HS-5 (cell line): ENCODE measurements at places on chromosomes 1 and 21.

- no peak for DNase-seq
Observed at GRCh38 chr1:156471496-156472490, 28.8 kb downstream of the MEF2D start.

GRCh38 chr21:38228537-38228936 is 28.3 kb upstream of the KCNJ15 start:
- no peak for DNase-seq

- DNase-seq = no peak
Observed at GRCh38 chr1:98947071-98947470, 57.6 kb downstream of the PLPPR5 start.

DNA sequence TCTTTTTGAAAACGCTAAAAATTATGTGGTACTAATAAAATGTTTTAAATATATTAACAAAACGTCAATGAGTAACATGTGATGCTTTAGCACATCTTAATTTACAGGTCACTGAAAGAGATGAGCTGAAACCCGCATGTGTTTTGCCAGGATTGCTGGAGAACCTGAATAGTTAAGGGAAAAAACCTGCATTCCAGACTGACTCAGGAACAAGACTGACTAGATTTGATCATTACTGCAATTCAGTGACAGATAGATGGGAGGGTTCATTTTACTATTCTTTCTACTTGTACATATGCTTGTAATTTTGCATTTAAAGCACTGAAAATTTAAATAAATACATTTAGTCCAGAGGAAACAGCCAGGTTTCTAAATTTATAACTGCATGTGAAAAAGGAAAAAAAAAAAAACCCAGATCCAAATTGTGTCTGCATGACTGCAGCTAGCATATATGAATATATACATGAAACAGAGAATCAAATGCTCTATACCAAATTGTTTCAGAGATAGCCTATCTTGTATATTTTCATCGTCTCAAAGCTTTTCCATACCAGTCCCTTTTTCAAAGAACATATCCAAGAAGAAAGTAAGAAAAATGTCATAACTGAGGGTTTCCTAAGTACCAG is 71.7 kb downstream of the APP start:
- DNase-seq = no peak

DNA sequence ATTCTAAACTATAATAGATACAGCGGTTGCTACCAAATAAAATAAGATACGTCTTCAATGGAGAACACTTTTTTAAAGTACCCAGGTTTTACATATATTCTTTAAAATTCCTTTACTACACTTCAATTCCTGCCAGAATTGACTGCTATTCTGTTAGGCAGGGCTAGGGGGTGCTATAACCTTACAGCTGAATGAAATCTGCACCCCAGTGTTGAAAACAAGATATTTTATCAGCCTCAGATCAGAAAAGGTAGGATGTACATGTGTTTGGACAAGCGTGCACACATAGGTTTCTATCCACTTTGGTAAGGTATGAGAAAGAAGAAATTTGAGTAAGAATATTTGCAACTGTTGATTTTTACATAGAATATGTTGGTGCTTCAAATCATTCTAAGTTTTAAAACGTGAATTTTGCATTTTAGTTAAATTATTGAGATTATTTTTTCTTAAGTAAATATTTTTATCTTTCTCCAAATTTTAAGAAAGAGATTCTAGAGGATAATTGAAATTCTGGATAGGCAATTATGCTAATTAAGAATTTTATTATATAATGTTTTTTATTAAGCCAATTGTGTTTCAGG is 490.8 kb upstream of the ADGRL4 start:
- DNase-seq = peak; percentile 16

DNA sequence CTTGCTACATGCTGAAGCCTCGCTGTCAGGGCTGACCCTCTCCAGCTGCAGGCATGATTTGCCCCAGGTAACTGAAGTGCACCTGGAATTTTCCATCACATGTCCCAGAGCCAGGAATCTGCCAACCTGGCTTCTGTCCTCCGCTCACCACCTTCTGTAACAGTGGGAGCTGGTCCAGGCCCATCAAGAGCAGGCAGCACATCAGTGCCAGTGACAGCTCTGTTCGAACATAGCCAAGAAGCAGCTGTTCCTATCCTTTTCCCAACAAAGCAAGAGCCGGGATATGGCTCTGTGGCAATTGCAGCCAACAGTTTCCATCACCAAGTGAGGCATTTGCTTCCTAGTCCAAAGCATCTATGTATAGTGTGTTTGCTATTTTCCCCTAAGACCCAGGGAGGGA is 42.2 kb upstream of the KANK4 start:
- no peak for DNase-seq

GRCh38 chr1:207259391-207259790 is 62.1 kb upstream of the CD55 start:
- DNase-seq = no peak

DNA sequence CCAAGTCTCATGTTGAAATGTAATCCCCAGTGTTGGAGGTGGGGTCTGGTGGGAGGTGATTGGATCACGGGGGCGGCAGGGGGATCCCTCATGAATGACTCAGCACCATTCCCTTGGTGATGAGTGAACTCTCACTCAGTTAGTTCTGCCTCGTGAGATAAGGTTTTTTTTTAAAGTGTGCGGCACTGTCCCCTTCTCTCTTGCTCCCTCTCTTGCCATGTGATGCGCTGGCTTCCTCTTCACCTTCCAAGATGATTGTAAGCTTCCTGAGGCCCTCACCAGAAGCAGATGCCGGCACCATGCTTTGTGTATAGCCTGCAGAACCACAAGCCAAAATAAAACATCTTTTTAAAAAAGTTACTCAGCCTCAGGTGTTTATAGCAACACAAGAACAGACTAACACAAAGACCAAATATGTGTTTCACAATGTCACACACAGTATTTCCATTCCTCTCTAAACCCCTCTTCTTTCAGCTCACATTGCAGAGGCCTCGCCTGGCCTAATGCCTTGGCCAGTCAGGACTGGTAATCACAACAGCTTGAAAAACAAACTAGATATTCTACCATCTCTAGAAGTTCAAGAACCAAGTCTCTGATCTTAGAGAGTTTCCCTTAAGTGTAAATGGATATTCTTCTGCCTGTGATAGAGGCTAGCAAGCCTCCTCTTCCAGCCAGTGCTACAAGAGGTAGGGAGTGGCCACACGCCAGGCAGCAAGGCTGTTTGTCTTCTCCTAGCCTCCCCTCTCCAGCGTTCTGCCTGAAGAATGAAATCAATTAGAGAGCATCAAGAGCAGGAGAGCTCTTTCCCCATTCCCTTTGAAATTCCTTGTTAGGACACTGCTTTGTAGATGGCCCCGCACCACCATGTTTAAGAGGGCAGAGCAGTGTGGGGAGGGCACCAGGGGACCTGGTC is 19.6 kb upstream of the RAP1A start:
- DNase-seq = no peak

- no peak for DNase-seq
Observed at GRCh38 chr1:168687816-168688215, 41.2 kb downstream of the DPT start.

DNA sequence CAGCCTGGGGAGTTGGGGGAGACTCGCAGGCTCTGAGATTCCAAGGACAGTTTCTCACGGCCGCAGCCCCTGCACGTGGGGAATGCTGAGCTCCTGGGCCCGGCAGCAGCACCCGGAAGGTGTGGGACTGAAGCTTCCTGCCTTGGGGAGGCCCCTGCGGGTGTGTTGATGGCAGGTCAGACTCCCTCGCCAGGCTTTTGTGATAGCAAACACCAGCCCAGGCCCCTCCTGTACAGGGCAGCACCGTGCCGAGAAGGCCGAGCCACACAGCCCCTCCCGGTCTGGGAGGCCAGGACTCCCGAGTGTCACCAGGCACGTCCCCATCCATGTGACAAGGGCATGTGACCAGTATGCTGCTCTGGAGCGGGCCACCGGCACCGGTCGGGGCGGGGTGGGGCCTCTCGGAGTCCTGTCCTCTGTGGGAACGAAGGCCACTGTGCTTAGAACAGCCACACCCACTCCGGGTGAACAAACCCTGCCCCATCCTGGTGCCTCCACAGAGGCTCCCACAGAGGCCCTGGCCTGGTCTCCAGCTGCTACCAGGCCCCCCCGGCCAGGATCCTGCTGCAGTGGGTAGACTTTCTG is 31.1 kb upstream of the ARHGEF16 start:
- DNase-seq = no peak

- no peak for DNase-seq
Observed at GRCh38 chr1:186055846-186056245, 319.2 kb downstream of the TPR start.

DNA sequence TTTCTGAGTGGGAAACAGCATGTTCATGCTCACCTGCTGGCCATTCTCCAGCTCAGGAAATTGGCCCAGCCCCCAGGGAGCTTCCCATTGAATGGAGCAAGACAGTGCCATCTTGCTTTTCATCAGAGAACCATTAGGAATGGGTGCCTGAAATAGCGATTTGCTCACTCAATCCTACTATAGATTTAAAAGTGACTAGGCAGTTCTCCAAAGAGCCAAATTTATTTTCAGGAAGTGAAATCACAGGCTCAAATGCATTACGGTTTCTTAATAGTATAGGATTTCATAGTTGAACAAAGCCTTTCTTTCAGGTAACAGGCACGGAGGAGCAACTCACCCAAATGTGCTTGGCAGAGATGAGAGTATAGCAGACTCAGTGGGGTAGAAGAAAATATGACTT is 272.1 kb downstream of the GRIK1 start:
- DNase-seq = no peak

- no peak for DNase-seq
Observed at GRCh38 chr1:6245869-6246496, 2.0 kb downstream of the HES3 start.

GRCh38 chr1:197515421-197515820 is 247.4 kb downstream of the CRB1 start:
- DNase-seq = no peak

DNA sequence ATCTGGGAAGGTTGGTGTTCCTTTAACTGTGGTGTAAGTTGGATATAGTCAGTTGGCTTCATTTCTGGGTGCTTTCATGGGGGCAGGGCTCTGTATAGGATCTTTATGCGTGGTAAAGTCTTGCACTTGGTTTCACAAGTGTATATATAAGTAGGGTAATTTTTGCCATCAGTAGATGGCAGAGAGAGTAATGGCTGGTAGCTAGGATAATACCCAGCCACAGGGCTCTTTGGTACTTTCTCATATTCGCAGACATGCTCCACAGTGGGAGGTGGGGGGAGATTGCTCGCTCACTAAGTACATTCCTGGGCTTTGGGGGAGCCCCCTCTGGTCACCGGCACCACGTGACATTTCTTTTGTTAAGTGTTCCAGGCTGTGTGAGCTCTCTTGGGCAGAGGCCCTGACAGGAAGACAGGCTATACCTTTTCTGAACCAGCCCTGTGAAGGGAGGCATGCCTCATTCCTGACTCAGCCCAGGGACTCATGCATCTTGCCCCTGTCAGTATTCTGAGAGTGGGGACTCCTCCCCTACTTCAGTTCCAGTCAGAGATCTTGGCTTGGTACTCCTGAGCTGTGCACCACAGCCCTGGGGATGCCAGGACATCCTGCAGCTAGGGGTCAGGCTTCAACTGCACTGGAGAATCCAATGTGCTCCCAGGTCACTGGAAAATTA is 37.6 kb downstream of the FCRL2 start:
- DNase-seq = no peak

DNA sequence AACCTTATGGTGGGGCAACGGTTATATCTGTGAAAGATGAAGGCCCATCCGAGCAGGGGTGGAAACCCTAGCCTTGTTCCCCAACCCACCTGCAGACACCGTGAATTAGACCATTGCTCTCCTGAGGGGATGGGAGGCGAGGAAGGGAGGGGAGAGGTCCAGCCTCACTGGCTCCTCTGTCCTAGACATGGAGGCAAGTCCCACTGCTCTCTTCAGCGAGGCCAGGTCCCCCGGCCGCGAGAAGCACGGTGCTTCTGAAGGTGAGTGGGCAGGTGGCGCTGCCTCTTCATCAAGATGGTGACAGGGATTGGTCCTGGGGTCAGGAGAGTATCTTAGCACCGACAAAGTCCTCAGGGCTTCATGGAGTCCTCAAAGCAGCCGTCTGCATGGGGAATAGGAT is 59.3 kb downstream of the VWA5B1 start:
- no peak for DNase-seq
